ENCODE measurements at places on chromosomes 3 and 15.

DNA sequence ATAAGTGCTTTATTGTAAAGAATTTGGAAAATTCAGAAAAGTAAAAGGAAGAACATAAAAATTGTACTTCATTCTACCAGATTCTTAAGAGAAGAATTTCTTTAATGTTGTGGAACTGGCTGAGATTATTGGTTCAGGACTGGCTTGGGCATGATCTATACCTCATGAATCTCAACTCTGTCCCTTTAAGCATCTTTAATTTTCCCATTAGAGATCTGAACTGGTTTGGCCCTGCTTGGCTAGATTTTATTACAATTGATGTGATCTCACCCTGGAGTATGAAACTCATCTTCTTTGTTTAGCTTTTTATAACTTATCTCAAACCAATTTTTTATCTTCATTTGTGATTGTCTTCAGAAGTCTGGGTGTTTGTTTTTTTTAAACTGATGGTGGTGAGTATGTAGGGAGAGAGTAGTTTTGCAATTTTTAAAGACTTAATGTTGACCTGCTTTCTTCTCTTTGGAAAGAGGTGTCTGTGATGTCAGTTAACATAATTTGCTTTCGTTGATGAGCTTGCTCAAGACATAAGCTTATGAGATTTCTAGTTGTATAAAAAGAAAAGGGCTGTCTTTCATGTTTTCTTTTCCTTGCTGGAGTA, 61.9 kb downstream of the ZNF609 start:
- DNase-seq: no peak

GRCh38 chr3:42892169-42892568, 13.8 kb upstream of the ZNF662 start:
- no peak for DNase-seq

- no peak for DNase-seq
Observed at GRCh38 chr3:134928819-134929218, 133.8 kb downstream of the EPHB1 start.

DNA sequence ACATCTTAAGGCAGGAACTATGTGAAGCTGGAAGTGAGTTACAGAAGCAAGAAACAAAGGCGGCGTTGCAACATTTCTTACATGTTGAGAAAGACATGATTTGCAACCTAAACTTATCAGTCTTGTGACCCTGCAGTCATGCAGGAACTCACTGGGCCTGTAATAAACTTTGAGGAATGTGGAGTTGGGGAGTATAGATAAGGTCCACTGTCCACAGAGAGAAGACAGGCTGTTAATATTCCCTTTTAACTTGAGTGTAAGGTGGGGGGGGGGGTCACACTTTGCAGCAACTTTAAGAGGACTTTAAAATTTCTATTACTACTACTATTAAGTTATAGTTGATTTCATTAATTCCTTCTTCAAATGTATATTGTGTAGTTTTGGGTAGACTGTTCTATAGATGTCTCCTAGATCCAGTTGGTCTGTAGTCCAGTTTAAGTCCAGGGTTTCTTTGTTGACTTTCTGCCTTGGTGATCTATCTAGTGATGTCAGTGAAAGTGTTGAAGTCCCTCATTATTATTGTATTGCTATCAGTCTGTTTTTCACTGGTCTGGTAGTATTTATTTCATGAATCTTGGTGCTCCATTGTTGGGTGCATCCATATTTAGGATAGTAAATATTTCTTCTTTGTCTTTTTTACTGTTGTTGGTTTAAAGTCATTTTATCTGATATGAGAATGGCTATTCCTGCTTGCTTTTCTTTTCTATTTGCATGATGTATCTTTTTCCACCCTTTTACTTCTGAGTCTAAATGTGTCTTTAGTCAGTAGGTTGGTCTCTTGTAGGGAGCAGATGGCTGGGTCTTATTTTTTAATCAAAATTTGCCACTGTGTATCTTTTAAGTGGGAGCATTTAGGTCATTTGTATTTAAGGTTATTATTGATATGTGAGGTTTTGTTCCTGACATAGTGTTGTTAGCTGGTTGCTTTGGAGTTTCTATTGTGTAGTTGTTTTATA, 15.6 kb upstream of the FAM98B start:
- no peak for DNase-seq

DNA sequence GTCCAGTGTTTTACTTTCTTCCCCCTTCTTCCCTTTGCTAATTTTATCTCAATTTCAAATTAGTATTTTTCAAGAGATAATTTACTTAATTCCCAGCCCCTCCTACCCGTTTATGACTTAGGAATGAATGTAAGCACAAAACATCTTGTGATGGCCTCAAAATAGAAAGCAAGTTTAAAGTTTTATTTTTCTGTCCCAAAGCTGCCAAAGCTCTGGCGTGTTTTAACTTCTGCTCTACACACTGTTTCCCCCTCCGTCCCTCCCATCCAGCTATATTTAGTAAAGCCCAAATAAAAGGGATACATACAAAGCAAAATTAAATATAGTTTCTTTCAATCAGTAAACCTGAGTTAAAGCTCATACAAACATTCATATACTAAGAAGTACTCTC, 59.9 kb downstream of the IGF2BP2 start:
- DNase-seq: no peak

DNA sequence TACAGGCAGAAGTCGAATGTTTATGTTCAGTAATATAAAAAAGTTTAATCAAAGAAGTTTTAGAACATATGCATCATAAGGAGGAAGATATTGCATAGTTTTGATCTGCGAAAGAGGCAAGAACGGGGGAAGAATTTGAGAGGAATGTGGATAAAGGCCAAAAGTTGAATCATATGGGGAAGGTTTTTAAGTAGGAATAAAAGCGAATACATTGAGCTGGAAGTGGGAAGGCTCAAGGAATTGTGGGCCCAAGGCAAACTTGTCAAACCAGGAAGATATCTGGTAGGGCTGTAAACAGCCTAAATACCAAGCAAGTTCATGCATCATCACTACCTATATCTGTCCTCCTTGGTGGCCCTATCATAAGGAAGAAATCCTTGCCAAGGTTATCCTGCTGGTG, 186.9 kb downstream of the MAGI1 start:
- DNase-seq: no peak

DNA sequence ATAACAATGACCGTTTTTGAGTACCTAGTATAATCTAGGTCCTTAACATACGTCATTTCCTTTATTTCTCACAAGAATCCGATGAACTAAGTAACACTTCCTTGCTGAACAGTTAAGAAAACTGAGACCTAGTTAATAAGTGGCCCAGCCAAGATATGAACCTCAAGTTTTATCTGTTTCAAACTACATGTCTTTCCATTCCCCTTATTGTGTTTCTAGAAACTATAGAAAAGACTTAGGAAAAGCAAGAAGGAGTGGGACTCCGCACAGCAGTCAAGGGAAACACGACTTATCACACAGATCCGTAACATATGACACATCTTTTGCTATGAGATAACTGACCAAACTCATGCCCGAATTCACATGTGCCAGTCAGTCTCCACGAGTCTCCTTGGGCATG, 221.2 kb upstream of the ADAMTS9 start:
- DNase-seq: no peak

GRCh38 chr3:152176998-152177397, 91.7 kb upstream of the MBNL1 start:
- DNase-seq: no peak

GRCh38 chr3:139745831-139746230, 68.1 kb upstream of the NMNAT3 start:
- no peak for DNase-seq

DNA sequence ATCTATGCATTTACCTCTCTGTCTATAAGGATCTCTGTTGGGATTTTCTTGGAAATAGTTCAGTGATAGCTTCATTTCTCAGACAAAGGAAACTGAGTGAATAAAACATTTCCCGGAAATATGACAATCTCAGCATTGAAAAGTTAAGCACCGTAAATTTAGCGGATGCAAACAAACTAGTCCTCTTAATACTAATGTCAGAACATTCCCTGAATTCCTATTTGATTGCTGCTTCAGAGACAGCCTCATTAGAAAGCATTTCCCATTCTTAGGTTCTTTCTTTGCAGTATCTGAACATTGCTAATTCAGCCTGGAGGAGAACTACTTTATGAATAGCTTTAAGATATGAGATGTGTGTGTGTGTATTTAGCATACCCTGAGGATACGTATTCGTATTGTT, 101.3 kb downstream of the NR2F2 start:
- no peak for DNase-seq

- DNase-seq: no peak
Observed at GRCh38 chr3:177596248-177596815, 399.1 kb upstream of the TBL1XR1 start.

- no peak for DNase-seq
Observed at GRCh38 chr3:52810923-52811322, 16.3 kb downstream of the ITIH3 start.

DNA sequence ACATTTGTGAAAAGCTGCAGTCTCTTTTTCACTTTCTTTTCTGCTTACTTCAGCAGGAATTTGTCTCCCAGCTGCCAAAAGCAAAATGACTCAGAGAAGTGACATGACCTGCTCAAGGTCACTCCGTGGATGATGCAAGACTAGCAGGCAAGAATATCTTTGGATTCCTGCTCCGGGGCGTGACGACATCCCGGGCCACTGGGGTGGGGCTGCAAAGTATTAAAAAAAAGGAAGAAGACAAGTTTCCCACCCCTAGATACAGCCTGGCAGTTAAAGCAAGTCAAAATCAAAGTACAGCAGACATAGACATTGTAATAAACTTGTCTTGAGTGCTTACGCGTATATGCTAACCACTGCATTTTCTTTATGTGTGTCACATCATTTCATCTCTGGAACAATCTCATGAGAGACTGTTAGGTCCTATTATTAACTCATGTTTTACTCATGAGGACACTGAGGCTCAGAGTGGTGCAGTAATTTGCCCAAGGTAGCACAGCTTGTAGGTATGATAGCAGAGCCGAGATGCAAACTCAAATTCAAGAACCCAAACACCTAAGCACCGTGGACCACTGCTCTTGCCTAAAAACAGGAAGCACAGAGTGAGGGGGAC, 485.2 kb upstream of the PROK2 start:
- DNase-seq: no peak

DNA sequence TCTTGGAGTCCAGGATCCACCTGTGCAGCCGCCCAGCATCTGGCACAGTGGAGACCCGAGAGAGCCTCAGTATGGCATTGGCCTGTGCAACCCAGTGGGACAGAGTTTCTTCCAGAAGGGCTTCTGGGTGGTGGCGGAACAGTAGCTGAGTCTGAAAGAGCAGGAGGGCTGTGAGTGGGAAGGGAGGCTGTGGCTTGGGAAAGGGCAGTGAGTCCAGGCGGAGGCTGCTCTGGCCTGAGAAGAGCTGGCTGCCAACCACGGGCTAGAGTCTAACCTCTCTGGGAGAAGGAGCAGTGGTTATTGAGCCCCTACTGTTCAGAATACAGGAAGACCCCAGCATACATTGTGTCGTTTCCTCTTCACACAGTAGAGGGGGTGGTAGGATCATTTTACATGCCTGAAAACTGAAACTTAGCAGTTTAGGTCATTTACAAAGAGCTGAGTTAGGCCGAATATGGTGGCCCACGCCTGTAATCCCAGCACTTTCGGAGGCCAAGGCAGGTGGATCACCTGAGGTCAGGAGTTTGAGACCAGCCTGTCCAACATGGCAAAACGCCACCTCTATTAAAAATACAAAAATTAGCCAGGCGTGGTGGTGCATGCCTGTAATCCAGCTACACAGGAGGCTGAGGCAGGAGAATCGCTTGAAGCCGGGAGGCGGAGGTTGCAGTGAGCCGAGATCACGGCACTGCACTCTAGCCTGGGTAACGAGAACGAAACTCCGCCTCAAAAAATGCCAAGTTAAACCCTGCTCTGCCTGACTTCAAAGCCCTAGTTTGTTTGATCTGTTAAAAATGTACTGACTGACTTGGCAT, 3.2 kb downstream of the AEN start:
- no peak for DNase-seq

GRCh38 chr15:85475711-85476110, 95.3 kb downstream of the AKAP13 start:
- DNase-seq: no peak

GRCh38 chr3:49339581-49339940, 292 bp downstream of the USP4 start:
- DNase-seq: no peak

- DNase-seq: no peak
Observed at GRCh38 chr15:74295800-74296199, 59.7 kb downstream of the CCDC33 start.

DNA sequence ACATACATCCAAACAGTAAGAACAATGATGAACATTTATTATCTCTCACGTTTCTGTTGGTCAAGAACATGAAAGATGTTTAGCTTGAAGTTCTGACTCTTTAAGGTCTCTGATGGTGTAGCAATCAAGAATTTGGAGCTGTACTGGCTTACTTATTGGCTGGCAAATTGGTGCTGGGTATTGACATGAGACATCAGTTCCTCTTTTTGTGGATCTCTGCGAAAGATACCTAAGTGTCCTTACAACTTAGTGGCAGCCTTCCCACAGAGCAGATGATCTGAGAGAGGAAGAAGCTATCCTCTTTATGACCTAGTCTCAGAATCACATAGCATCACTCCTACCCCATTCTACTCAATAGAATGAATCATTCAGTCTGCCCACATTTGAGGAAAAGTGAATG, 309.8 kb upstream of the DCBLD2 start:
- DNase-seq: no peak

DNA sequence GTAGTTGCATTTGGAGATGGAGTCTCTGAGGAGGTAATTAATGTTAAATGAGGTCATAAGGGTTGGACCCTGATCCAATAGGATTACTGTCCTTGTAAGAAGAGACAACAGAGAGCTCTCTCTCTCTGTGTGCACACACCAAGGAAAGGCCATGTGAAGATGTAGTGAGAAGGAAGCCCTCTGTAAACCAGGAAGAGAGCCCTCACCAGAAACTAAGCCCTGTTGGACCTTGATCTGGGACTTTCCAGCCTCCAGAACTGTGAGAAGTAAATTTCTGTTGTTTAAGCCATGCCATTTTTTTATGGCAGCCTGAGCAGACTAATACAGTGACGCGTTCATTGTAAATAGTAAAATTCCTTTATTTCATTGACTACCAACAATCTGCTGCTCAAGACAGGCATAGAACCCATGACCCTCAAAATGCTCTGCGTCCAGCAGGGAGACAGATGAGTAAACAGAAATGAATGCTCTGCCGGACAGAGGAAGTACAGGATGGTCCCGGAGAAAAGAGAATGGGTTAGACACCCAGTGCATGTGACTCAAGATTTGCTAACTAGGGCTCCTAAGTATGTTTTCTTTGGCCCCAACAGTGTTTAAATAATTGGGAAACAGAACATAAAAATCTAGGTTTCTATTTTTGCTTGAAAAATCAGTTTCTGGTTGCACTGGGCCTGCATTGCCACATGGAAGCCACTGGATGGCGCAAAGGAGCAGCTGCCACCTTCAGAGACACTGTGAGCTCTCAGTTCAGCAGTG, 37.9 kb upstream of the TNFAIP8L3 start:
- no peak for DNase-seq

- no peak for DNase-seq
Observed at GRCh38 chr15:38930851-38931572, 366.4 kb upstream of the RASGRP1 start.

DNA sequence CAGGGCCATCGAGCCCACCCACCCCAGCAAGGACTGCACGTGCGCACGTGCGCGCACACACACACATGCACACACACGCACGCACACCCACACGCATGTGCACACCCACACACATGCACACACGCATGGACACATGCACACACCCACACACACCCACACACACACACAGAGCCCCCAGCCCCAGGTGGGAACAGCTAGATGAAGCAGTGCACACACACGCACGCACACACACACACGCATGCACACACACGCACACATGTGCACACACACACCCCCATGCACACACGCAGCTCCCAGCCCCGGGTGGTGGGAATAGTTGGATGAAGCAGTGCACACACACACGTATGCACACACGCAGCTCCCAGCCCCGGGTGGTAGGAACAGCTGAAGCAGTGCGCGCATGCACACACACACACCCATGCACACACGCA, 158.6 kb downstream of the XXYLT1 start:
- no peak for DNase-seq

All from cortex of kidney (tissue), 1 donor.